ENCODE measurements at places on chromosomes 2 and 18.

DNA sequence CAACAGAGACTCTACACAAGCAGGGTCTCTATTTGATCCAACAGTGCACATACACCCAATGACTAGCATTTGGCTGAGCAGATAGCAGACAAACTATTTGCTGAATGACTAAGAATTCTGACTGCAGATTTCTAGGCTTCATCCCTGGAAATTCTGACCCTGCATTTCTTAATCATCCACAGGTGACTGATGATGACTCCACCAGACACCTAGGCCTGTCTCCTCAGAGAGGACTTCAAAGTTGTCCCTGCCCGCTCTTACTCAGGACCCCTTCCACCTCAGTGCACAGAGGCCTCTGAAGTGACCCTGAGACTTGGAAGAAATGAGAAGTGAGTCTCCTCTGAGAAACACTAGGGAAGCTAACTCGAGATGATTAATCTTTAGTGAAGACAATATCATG lies 51.3 kb downstream of the SEPTIN10 start:
- DNase-seq, result no peak

DNA sequence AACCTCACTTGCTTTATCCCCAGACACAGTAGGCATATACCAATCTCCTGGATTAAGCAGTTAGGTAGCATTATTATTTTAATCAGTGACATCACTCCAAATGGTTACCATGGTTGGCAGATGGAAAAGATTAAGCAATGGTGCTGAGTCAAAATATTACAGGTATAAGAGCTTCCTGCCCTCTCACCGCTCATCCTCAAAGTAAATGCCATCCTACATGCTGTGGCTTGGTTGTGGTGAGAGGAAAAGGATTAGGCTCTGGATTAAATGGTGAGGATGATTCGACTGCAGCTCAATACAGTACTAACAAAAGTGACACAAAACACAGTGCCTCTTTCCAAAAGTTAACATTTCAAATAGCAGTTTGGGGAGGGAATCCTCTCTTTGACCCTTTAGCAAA lies 108.9 kb upstream of the ACAA2 start:
- no peak for DNase-seq

DNA sequence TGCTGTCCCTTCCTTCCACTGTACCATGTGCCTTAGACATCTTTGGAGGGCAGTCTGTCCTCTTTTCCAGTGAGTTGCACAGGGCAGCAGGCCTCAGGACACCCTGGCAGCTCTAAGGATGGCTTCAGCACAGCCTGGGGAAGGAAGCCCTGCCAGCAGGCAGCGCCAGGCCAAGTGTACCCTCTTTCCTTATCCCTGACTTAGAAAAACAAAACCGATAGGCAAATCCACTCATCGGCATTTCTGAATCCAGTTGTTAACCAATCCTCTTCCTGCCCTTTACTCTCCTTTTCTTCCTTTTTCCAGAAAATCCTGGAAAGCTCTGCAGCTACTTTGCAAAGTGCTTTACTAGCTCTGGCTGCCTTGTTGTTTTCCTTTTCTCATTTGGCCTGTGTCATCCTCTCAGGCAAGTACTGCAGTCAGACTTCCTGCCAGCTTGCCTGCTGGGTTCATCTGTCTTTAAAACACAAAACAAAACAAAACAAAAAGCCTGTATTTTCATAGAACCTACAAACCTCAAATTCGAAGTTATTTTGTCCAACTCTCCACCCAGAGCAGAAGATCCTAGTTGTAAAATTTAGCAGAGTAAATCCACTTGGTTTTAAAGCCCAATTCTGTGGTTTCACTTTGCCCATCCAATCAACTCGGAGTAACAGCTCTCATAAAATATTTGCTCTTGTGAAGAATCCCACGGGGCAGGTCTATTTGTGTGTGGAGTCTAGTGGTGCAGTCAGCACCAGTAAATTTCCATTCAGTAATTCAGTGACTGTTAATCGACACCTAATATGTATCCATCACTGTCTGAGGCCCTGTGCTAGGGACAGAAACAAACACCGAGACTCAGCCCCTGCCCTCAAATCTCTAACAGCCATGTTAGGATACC lies 45.2 kb downstream of the PCBP1 start:
- DNase-seq, result peak; percentile 63

- no peak for DNase-seq
These were observed 10.1 kb downstream of the METAP1D start for GRCh38 chr2:172009823-172010222.

GRCh38 chr2:233473878-233474277 lies 92.7 kb downstream of the USP40 start:
- no peak for DNase-seq

- DNase-seq, result no peak
These were observed 104.7 kb downstream of the KLHL29 start for GRCh38 chr2:23489471-23490322.

DNA sequence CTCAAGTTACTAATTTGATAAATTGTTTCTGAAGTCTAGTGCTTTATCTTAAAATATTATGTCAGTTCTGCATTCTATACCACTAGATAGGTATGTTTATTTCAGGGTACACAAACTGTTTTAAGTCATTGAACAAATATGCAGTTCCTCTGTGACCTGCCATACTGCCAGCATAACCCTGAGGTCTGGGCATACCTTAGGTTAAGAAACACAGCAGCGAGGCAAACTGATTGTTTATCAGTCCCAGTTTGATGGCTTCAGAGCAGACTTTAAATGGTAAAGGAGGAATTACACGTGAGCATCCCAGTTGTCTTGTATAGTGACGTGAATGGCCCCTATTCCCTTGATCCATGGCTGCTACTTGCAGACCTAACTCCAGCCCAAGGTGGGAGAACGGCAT lies 186.4 kb upstream of the LRRTM1 start:
- no peak for DNase-seq

DNA sequence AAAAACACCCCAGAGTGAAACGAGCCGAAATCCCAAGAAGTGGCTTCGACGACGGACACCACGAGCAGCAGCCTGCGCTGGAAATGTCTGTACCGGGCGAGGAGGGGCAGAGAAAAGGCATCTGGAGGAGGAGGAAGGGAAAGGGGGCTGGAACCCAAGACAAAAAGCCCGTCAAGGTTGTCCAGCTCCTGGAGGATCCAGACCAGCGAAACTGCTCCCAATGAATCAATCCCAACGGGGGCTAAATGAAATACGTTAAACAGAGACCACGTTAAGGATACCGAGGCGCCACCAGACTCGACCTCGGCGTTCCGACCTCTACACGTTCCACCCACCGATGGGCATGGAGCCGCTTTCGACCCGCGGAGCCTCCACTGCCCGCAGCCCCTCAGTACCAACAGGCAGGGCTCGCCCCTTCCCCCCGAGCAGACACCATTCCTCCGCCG lies 400 bp downstream of the CCDC88A start:
- DNase-seq, result peak; percentile 18

DNA sequence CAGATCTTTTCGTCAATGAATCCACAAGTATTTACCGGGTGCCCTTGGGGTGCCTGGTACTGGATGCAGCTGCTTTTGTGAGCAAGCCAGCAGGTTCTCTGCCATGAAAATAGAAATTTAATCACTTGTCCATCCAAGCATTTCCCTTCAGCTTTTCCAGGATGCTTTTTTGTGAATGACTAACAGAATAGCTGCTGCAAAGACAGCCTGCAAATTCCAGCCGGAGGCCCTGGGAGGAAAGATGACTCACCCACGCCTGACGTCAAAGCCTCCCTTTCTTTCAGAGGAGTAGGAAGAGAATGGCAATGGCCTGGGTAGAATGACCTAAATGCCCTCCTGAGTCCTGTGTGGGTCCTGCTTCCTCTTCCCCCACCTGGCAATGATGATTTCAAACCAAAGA lies 111.9 kb downstream of the AP1S3 start:
- DNase-seq, result peak; percentile 91

- no peak for DNase-seq
These were observed 1.6 kb upstream of the KCNJ3 start for GRCh38 chr2:154696810-154697417.

- DNase-seq, result peak; percentile 86
These were observed 61.5 kb upstream of the DOCK10 start for GRCh38 chr2:225103737-225104141.

- no peak for DNase-seq
These were observed 28.4 kb downstream of the OTX1 start for GRCh38 chr2:63078852-63079606.

DNA sequence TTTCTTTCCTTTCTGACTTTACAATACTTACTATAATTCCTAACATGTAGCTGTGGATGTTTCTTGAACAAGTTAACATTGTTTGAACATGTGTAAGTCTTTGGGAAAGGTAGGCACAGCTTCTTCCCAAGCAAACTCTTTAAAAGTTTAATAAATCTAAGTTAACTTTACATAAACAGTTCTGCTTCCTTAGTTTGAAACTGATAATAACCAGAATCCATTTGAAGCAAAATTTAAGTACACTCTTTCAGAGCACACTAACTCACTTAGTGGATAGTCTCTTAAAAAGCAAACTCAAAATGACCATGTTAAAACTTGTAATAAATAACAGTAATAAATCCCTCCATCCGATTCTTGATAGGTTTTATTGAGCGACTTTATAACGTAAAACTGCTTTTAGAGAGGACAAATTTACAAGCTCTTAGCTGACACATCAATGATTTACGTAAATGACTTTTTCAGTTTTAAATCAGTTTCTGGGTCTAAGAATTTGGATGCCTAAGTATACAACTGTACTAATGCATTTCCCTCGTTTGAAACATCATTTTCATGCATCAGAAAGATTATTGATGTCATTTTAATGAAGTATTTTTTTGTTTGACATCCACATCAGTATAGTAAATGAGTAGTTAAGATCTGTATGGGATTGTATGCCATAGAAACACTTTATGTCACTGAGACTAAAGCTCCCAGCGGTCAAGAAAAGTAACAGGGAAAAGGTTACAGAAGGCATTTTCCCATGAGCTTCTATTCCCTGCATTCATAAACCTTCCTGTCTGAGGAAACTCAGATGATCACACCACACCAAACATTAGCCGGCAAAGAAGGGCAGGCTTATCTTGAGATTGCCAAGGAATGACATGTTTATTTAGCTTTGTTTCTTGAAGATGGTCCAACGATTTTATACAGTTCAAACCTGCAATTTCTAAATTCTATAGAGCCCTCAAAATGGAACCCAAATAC lies 67.5 kb downstream of the PDE1A start:
- DNase-seq, result no peak

All from AG10803 (cell line).